A549 treated with CpdA at 1 μM for 4 hours (cell line): ENCODE measurements at places on chromosomes 3 and 15. TPM values are rescaled to one million over a fixed set of nuclear protein-coding genes. Genes with fewer than 3 reads are reported as not detected.

TM2D3 gene
- 28.9 to 33.4 TPM (median 31.8 TPM) in 5 replicates for total RNA-seq

MYO1E gene
- 177 to 223 TPM (median 211 TPM) in 5 replicates for total RNA-seq

ARGFX gene
- total RNA-seq: not detected in 5 replicates

HACD2 gene
- 36.8 to 40.4 TPM (median 39.3 TPM) in 5 replicates for total RNA-seq

AHSG gene
- total RNA-seq: 0.09 to 0.12 TPM (median 0.11 TPM) in 3 of 5 replicates, not detected in the others

CYP19A1 gene
- 0.15 to 0.28 TPM (median 0.19 TPM) in 3 of 5 replicates, not detected in the others for total RNA-seq

C3orf85 gene
- not detected in 5 replicates for total RNA-seq

INSYN1 gene
- total RNA-seq: 1.7 to 2.3 TPM (median 2.1 TPM) in 5 replicates

MESP2 gene
- 0.41 to 0.73 TPM (median 0.51 TPM) in 4 of 5 replicates, not detected in the other for total RNA-seq

PDCD7 gene
- 25.7 to 29.9 TPM (median 26.4 TPM) in 5 replicates for total RNA-seq

PGBD4 gene
- total RNA-seq: 1.1 to 1.6 TPM (median 1.4 TPM) in 5 replicates

SKOR1 gene
- total RNA-seq: 0.03 TPM in 2 of 5 replicates, not detected in the others

KLHL6 gene
- total RNA-seq: not detected in 5 replicates

ZNF501 gene
- total RNA-seq: not detected in 5 replicates

FBXO40 gene
- not detected in 5 replicates for total RNA-seq

C2CD4A gene
- 0.02 to 0.05 TPM (median 0.04 TPM) in 4 of 5 replicates, not detected in the other for total RNA-seq

CKMT1B gene
- 2.6 to 7.6 TPM (median 3.8 TPM) in 5 replicates for total RNA-seq

LYZL4 gene
- not detected in 5 replicates for total RNA-seq

SCG5 gene
- total RNA-seq: 2.1 to 2.6 TPM (median 2.3 TPM) in 5 replicates

PAQR5 gene
- total RNA-seq: 98.3 to 125 TPM (median 117 TPM) in 5 replicates

ZNF662 gene
- not detected in 5 replicates for total RNA-seq
